HL-60 (cell line): ENCODE measurements at places on chromosomes 12 and 14.
A peak's percentile ranks its signal among the peaks of the same experiment; 100 is the strongest.

DNA sequence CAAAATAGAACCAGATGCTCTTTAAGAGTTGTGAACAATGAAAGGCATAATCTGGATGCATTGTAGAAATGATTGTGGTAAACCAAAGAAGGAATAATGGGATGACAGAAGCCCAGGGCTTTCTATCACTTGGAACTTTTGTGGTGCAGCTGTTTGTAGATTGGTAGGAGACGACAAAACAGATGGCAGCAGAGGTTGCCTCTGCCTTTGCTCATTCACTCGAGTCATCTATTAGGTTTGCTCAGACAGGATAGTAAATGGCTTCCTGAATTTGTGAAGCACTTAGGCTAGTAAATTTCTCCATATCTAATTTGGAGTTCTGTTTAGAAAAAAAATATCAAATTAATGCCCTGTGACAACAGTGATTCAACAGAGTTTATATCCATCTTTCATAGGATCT, 78.4 kb downstream of the FGD4 start:
- DNase-seq, result no peak

GRCh38 chr12:53676656-53677015, 753 bp upstream of the ATP5MC2 start:
- DNase-seq, result no peak

DNA sequence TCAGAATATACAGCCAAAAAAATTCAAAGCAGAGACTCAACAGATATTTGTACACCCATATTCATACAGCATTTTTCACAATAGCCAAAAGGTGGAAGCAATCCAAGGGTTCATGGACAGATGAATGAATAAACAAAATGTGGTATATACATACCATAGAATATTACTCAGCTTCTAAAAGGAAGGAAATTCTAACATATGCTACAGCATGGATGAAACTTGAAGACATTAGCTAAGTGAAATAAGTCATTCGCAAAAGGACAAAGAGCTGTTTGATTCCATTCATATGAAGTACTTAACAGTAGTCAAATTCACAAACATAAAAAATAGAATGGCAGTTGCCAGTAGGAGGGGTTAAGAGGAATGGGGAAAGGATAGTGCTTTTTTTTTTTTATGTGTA, 91.8 kb upstream of the ARID2 start:
- DNase-seq, result no peak

DNA sequence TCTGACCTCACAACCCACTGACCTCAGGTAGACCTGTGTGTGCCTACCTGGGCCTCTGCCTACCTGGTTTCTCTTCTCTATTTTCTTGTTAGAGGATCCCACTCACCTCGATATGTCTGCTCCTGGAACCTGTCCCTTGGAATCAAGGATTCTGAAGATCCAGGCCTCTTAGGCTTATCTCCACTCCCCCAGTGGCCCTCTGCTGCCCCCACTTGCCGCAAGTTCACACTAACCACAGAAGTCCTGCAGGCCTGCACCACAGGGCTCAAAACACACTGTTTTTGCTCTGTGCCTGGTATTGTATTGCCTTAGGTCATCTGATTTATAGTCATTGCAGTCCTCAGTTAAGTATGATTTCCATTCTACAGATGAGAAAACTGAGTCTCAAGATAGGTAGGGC, 15.3 kb upstream of the NRXN3 start:
- no peak for DNase-seq

DNA sequence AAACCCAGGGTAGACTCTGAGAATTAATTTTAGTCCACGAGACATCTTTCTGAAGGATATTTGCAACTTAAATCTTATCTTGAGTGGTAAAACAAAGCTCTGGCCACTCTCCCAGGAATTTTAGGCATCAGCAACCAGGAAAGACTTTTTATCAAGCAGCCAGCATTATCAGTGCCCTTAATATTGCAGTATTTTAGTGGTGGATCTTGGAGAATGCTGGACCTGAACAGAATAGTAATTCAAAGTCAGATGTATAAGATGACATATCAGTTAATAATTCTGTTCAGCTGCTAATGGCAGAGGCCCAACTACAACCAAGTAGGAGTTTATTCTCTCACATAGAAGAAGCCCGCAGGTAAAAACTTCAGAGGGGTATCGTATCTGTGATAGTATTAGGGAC, 59.0 kb upstream of the CRY1 start:
- DNase-seq, result no peak

GRCh38 chr12:121013715-121014114, 2.6 kb downstream of the C12orf43 start:
- DNase-seq, result no peak

DNA sequence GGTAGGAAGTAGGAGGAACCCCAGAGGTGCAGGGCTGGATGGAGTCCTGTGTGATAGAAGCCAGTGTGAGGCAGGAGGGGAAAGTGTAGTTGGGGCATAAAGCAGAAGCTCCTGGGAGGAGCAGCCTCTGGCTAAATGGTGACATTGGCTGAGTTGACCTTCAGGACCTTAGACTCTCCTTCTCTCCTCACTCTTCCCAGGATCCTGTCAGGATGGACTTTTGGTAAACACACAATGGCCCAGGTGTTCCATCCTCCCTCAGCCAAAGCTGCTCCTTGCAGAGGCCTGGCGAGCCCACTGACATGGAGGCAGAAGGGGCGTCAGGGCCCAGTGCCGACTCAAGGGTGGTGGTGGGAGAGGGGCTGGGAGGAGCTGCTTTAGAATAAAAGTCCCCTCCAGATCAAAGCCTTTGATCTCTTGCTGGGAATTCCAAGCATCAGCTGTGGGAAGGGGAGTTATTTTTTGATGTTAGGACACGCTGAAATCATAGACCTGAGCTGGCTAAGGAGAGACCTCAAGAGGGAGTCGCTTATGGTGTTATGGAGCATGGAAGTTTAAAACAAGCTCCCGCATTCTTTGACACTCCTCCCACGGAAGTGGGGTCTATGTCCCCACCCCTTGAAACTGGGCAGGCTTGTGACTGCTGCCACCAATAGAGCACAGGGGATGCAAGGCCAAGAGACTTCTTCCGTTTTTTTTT, 44.1 kb downstream of the SMIM41 start:
- no peak for DNase-seq

GRCh38 chr12:1226951-1227350, 235.9 kb downstream of the ERC1 start:
- no peak for DNase-seq

- DNase-seq, result no peak
These were observed 110.7 kb downstream of the SLC25A21 start for GRCh38 chr14:37061697-37062096.

- DNase-seq, result peak; percentile 3
These were observed 2.0 kb upstream of the SLC2A3 start for GRCh38 chr12:7937833-7938506.

GRCh38 chr12:12715128-12715458, 2.1 kb upstream of the CDKN1B start:
- no peak for DNase-seq

DNA sequence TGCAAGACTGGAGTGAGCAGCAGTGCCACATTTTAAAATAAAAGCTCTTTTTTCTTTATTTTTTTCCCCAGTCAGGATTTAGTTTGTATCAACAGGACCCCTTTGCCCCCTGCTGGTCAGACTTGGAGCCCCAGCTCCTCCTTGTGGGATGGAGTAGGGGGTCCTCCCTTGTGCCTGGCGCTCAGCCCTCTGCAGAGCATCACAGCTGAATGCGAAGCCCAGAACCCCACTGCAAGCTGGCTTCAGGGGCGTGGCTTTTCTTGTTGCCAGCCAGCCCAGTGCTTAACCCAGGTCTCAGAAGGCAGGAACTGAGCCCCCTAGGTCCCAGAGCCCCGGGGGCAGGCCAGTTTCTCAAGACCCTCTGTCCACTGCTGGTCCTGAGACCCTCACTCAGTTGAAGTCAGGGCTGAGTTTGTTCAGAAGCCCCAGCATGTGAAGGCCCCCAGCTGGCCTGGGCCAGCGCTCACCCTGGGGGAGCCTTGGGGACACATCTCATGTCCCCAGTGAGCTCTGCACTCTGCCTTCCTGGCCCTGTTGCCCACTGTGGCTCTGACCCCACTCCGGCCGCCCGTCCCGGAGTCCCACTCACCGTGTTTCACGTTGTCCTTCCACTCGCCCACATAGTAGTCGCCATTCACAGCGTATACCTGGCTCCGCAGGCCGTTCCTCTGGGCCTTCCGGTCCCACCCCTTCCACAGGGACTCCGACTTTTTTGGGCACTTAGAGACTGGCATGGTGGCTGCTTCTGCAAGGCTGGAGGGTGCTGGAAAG, 519 bp downstream of the MORN3 start:
- no peak for DNase-seq

DNA sequence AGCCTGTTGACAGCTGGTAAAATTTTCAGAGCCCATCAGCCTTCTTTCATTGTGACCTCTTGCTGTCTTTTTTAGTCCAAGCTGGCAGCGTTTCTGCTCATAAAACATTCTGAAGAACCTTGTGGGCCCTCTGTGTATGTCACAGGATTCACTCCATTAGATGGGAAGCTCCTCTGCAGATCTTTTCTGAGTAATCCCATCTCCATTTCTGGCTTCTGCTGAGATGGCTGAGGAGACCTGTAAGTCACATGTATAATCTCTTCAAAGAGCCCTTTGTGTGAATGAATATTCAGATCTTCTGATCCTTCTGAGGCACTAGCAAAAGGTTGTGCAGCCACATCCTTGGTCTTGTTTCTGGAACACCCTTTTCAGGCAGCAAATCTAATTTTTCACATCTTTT, 2.8 kb downstream of the RXYLT1 start:
- no peak for DNase-seq

GRCh38 chr12:21774358-21775132, at the start of gene KCNJ8:
KCNJ8 (minus strand) TSS chr12:21774706; CDS start chr12:21773616, 1,090 bp downstream.
- DNase-seq, result no peak

DNA sequence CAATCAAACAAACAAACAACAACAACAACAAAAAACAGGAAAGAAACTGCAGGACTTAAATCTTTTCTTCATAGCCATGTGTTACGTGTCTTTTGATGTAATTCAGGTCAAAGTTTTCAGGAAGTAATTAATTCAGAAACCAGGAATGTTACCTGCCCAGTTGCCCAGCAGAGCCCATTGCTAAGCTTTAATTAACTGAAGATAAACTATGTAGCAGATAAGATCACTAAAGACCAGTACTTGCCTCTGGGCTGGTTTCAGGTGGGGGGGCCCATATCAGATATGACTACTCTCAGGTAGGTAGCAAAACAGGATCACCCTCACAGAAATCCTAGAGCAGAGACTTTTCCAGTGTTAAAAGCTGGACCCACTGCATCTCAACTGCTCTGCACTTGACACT, 69.2 kb downstream of the LIN7A start:
- DNase-seq, result no peak
